ENCODE measurements at places on chromosomes 4 and X. TPM values are rescaled to one million over a fixed set of nuclear protein-coding genes. Genes with fewer than 3 reads are reported as not detected.

Gene NWD2
- 0.42 TPM for total RNA-seq

Gene HSD17B11
- total RNA-seq: 68.9 TPM

Gene WDFY3
- 98.0 TPM for total RNA-seq

Gene MSANTD1
- 0.06 TPM for total RNA-seq

Gene CXorf49
- not detected for total RNA-seq

Gene LAGE3
- 14.2 TPM for total RNA-seq

Gene UBA6
- total RNA-seq: 18.8 TPM

Gene MAGEA1
- total RNA-seq: not detected

Gene MCUB
- 25.6 TPM for total RNA-seq

Gene DRP2
- total RNA-seq: 0.42 TPM

Gene OCRL
- total RNA-seq: 62.3 TPM

Gene CT45A2
- total RNA-seq: not detected

Gene MAGED4
- 7.6 TPM for total RNA-seq

Measured in esophagus muscularis mucosa (tissue), 4 donors.